MG63 (cell line): ENCODE measurements at places on chromosomes 3 and 15.
A peak's percentile ranks its signal among the peaks of the same experiment; 100 is the strongest.

GRCh38 chr15:67505675-67506572 lies 15.0 kb upstream of the C15orf61 start:
- no peak for DNase-seq

- DNase-seq: no peak
These were observed 118.8 kb downstream of the ARPP21 start for GRCh38 chr3:35757991-35758757.

DNA sequence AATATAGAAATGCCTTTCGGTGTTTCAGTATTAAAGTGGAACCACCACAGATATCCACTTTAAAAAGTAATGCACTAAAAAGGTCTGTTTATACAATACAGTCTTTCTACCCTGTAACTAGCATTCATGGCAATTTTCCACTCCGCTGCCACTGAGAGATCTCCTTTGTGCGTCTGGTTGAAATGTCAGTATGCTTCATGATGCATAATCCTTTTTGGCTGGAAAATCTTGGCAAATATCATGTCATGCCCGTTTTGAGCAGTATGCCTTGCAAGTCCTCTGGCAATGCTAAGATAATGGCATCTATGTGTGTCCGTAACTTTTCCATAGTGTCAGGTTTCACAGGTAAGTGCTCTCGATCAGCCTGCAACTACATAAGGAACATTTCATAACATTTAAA lies 30.8 kb upstream of the ARF4 start:
- DNase-seq: no peak

DNA sequence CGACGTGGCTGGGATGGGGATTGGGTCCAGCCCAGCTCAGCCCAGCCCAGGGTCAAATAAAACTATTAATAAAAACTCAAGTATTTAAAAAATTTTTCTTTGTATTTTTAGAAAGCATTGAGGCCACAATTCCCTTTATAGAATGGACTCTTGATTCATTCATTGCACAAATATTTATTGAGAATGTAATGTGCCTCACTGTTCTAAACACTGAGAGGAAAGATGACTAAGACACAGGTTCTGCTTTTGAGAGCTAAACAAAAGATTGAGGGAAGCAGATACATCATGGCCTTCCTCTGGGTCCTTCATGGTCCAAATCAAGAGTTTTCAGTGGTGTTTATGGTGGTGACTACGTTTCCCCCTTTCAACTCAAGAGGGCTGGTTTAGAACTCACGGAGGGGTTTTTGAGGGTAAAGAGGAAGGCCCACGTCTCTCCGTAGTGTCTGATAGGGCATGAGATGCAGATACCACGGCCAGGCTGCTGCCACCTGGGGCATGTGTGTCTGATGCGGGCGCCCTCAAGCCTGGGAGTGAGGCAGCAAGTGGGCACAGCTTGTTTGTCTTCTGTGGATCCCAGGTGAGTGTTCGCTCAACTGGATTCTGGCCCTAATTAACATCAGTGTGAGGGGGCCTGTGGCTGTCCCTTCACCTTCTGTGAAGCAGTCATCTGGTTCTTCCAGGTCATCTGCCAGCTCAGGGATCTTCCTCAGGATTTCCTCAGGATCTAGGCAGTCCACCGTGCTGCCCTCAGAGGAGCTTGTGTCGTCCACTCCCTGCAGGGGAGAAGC lies 73.5 kb upstream of the SCN5A start:
- no peak for DNase-seq

- no peak for DNase-seq
These were observed 58.3 kb downstream of the SLCO3A1 start for GRCh38 chr15:91911844-91912243.

DNA sequence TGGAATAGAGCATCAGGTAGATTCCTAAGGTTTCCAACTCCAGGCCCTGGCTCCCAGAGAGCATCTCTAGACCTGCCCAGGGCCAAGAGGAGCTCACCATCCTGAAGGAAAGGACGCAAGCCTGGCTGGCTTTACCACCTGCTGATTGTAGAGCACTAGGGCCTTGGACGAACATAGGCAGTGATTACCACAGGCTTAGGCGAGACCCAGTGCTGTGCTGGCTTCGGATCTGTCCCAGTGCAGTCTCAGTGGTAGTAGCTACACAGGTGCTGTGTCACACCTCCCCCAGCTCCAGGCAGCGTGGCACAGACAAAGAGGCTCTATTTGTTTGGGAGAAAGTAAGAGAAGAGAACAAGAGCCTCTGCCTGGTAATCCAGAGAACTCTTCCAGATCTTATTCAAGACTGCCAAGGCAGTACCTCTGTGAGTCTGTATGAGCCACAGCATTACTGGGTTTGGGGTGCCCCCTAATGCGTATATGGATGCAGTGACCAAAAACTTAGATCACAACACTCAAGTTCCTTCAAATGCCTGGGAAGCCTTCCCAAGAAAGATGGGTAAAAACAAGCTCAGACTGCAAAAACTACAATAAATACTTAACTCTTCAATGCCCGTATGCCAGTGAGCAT lies 25.4 kb downstream of the ISG20 start:
- no peak for DNase-seq

GRCh38 chr3:25091934-25092333 lies 336.1 kb upstream of the RARB start:
- DNase-seq: no peak

- DNase-seq: no peak
These were observed 11.1 kb upstream of the PIK3R4 start for GRCh38 chr3:130757611-130758150.

DNA sequence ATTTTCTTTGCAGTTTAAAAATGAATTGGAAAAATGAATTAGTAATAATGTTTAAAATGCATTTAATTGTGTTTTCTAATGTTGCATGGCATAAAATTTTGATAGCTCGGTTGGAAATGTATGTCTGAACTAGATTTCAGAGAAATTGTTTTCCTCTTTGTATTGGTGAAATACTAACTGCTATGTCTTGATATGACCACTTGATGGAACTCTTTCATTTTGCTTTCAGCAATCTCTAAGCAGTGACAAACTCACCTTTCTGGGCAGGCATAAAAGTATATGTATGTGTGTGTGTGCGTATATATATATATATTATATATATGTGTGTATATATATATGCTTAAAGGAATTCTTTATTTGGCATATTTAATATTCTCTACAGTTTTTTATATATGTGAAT lies 239.3 kb upstream of the ZNF717 start:
- DNase-seq: no peak

DNA sequence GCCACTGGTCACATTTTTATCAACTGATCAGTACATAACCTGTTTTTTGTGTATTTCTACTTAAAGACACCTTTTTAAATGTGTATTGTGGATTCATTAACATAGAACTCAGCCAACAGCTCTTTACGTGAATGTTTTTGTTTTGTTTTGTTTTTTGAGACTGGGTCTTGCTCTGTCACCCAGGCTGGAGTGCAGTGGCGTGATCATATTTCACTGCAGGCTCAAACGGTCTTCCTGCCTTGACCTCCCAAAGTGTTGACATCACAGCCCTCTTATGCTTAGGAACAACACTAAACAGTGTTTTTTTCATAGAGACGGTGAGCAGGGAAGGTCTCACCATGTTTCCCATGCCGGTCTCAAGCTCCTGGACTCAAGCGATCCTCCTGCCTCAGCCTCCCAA lies 9.9 kb downstream of the PSMA4 start:
- no peak for DNase-seq

DNA sequence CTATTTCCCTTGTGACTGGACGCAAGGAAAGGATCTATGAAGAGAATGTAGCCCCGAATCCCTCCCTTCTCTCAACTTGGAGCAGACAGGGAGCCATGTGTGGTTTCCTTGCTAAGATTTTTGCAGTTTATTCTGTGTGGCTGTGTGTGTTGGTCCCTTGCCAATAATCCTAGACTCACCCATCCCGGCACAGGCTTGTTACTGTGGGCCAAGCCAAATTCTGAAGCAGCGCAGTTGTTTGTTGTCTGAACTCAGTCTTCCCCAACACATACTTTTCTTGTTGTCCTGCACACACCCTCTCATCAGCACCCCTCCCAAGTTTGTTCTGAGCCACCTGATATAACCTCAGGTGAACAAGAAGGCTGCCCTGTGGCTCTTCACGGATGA lies 193.3 kb upstream of the CTDSPL start:
- peak; percentile 5 for DNase-seq

DNA sequence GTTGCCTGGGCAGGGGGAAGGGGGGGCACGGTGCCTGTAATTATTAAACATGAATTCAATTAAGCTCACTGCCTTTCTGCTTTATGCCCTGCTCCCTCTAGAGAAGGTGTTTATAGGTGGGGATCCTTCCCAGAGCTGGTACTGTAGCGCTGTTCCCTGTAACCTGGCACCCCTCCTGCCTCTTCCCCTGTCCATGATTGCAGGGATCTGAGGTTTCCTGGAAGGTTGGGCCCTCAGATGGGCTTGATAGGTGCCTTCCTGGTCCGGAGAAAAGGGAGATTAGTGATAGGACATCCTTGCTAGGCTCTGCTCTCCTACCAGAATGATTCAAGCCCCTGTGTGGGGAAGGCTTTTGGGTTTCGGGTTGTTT lies 2.1 kb upstream of the FAM131A start:
- no peak for DNase-seq

GRCh38 chr15:50340416-50340815 lies 14.6 kb downstream of the GABPB1 start:
- DNase-seq: no peak

- peak; percentile 89 for DNase-seq
These were observed 73.4 kb downstream of the SMAD6 start for GRCh38 chr15:66775127-66776105.

DNA sequence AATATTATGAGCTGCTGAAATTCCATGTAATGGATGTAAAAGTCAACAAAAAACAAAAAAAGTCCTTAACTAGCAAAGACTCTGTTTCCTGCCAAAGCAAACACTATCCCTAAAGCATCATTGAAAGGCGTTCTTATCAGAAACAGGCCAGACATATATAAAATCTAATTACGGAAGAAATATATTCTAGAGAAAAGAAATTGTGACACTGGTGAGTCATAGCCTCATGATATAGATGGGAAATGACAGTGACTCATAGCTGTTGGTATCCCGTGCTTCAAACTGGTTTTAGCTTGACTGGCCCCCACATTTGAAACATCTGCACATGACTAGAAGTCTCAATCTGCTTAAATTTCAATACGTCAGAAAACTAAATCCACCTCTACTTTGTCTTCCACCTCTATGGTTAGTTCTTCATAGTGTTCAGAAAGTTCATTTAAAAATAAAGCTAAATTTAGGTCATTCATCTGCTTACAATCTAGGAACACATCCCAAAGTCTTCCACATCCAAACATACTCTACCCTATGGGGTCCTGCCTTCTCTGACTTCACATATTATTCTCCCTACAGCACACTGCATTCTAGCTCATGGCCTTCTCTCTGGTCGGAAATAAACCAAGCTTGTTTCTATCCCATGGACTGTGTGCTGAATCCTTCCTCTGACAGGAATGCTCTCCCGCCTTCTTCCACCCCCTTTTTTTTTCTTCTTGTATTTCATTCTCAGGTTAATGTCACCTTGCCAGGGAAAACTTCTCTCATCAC lies 456.3 kb upstream of the ARRDC4 start:
- DNase-seq: no peak

GRCh38 chr3:35422836-35423601 lies 216.3 kb upstream of the ARPP21 start:
- DNase-seq: peak; percentile 11
